Central memory CD8-positive, alpha-beta T cell (primary cell): ENCODE measurements at places on chromosomes 13 and 19.

DNA sequence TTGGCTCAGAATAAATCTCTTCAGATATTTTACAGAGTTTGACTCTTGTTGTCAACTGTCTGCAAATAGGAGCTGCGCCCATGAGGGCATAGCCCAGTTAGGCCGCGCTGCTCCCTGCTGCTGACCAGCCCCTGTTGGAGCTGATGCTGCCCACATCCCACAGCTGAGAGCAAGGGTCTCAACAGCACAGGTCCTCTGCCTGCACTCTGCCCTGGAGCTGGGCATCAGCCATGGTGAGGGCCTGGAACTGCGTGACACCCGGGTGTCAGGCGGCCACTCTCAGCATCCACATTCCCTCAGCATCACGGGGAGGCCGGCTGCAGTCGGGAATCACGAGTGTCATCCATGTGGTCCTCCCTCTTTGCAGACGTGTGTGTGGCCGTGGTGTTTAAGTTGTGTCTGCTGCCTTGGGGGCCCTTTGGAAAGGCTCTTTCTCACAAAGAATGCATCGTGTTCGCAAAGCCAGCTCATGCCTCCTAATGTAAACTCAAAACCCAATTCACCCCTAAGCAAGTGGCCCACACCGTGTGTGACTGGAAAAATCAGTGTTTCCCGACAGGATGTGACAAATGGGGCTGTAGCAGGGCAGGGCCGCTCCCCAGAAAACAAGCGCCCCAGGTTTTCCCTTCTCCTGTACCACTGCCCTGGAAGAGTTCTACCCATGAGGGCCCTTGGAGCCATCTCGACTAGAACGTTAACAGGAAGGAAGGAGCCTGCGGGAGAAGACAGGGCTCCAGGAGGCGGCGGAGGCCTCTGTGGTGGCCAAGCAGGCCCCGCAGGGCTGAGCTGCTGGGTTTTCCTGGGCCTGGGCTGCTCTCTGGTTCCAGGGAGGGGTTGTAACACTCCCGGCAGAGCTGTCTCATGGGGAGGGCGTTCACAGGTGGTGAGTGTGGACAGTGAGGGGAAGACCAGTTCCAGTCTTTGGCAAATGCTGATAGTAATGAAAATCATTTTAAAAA is 20.3 kb downstream of the ATP11A start:
- H3K4me3 ChIP-seq = no peak overlapping the region
- H3K4me1 ChIP-seq = peaks cover 22% of the 10 kb centered on the region
- H3K27me3 ChIP-seq = no peaks in the 10 kb centered on the region
- peaks cover 5% of the 10 kb centered on the region for H3K36me3 ChIP-seq
- no peak overlapping the region for H3K27ac ChIP-seq

DNA sequence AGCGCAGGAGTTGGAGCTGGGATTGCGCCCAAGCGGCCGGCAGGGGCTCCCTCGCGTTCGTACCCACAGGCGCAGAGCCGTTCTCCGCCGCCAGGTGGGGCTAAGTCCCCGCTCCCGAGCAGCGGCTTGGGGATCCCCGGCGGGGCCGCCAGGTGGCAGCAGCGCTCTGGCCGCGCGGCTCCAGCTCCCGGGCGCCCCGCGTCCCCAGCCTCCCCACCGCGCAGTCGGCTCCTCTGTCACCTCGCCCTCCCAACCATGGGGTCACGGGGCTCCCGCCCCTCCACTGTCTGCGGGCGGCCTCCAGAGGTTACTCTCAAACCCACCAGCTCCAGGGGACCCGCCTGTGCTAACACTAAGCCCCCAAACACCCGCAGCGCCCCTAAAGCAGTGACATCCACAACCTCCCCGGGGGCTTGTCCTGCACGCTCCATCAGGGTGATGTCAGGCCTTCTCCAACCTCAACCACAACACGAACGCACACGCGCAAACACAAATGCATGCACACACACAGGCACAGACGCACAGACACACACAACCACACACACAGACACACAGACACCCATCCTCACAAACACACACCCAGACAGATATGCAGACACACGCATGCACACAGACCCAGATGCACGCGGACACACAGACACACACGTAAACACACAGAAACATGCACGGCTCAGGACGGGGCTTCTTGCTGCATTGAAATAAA is 18.4 kb upstream of the KCTD15 start:
- H3K4me1 ChIP-seq = peaks cover 12% of the 10 kb centered on the region
- DNase-seq = peak; percentile 80
- peaks cover 3% of the 10 kb centered on the region for H3K36me3 ChIP-seq
- peaks cover 57% of the 10 kb centered on the region for H3K27me3 ChIP-seq

- no peak for DNase-seq
- no peak overlapping the region for H3K27ac ChIP-seq
- no peaks in the 10 kb centered on the region for H3K27me3 ChIP-seq
- no peaks in the 10 kb centered on the region for H3K36me3 ChIP-seq
Measured at GRCh38 chr13:104854007-104854406, 1681.5 kb downstream of the EFNB2 start.

DNA sequence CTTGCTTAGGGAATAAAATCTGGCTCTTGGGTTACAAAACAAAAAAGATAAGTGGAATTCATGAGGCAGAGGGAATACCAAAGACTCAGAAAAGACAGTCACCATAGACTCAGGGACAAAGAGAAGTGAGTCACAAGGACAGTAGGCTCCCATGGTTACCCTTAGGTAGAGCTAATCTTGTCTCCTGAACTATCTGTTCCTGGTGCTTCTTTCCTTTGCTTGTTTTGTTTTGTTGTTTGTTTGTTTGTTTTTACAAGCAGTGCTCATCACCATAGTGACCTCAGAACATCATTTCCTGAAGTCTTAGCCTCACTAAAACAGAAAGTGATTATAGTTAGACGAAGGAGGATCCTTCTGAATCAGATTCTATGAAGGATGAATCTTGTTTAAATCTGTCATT is 142.3 kb upstream of the SOX21 start:
- no peaks in the 10 kb centered on the region for H3K4me1 ChIP-seq
- no peak overlapping the region for H3K27ac ChIP-seq
- H3K4me3 ChIP-seq = no peak overlapping the region
- H3K36me3 ChIP-seq = no peaks in the 10 kb centered on the region
- DNase-seq = no peak

GRCh38 chr19:20503476-20503875 is 62.1 kb downstream of the ZNF737 start:
- no peak for DNase-seq
- H3K4me3 ChIP-seq = no peak overlapping the region
- H3K4me1 ChIP-seq = no peaks in the 10 kb centered on the region
- no peaks in the 10 kb centered on the region for H3K27me3 ChIP-seq
- no peak overlapping the region for H3K27ac ChIP-seq
- H3K36me3 ChIP-seq = no peaks in the 10 kb centered on the region

DNA sequence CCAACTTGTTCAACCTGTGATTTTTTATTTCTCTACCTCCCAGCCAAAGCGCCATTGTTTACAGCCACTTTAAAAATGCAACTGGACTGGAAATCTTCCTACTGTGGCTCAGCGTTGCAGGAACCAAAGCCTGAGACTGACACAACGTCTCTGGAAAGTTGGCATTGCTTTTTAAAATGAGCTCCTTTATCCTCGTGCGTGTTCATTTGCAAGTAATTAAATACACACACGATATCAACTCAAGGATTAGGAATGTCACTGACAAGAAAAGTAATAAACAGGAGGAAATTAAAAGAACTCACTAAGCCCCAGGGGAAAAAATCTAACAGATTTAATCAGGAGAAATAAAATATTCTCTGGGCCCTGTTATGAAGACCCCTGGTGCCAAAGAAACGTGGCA is 184.6 kb upstream of the IRS2 start:
- DNase-seq = no peak
- no peaks in the 10 kb centered on the region for H3K4me1 ChIP-seq
- H3K27me3 ChIP-seq = no peaks in the 10 kb centered on the region
- H3K27ac ChIP-seq = no peak overlapping the region
- no peak overlapping the region for H3K4me3 ChIP-seq

- H3K36me3 ChIP-seq = no peaks in the 10 kb centered on the region
- H3K4me3 ChIP-seq = no peak overlapping the region
- no peaks in the 10 kb centered on the region for H3K4me1 ChIP-seq
Measured at GRCh38 chr13:71801781-71802180, 65.2 kb downstream of the DACH1 start.

DNA sequence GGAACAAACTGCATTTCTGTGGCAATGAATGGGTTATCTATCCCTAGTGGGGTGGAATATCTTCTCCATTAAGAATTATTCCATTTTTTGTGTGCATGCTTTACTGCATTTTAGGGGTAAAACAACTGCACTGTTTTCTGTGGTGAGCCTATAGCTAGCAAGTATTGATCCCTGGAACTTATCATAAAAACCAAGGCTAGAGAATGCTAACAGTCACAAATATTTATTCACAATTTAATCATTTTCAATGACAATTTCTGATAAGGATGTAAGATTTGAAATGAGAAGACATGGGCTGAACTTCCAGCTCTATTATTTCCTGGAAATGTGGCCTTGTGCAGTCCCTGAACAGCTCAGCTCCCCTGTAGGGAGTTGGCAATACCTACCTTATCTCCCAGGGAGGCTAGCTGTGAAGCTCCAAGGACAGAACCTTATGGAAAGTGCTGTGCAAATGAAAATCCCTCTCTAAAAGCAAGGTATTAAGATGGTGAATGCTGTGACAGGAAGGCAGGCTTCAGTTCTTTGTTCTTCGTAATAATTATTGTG is 51.5 kb upstream of the FAM216B start:
- H3K4me1 ChIP-seq = no peaks in the 10 kb centered on the region
- H3K27ac ChIP-seq = no peak overlapping the region
- H3K27me3 ChIP-seq = peaks cover 11% of the 10 kb centered on the region
- DNase-seq = no peak

- no peaks in the 10 kb centered on the region for H3K27me3 ChIP-seq
- no peak overlapping the region for H3K27ac ChIP-seq
- no peaks in the 10 kb centered on the region for H3K36me3 ChIP-seq
Measured at GRCh38 chr13:67117010-67117550, 113.1 kb downstream of the PCDH9 start.
